ENCODE measurements at places on chromosomes 3 and 15. TPM values are rescaled to one million over a fixed set of nuclear protein-coding genes. Genes with fewer than 3 reads are reported as not detected.

DNA sequence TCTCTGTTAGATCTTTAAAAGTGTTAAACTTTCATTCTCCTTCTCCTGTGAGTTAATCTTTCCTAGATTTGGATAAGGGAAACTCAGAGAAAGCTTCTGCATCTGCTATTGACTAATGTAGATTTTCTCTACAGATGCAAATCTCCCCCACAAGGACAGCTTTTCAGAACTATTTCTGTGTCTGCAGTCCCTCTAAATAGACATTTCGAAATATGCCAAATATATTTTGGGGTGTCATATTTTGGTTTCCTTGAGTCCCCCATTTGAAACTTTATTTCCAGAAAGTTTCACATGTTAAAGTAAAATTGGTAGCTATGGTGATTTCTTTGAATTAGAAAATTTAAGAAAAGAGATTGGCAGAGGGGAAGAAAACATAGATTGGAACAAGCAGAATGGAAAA, 852.3 kb upstream of the ALCAM start:
- DNase-seq, result no peak

DNA sequence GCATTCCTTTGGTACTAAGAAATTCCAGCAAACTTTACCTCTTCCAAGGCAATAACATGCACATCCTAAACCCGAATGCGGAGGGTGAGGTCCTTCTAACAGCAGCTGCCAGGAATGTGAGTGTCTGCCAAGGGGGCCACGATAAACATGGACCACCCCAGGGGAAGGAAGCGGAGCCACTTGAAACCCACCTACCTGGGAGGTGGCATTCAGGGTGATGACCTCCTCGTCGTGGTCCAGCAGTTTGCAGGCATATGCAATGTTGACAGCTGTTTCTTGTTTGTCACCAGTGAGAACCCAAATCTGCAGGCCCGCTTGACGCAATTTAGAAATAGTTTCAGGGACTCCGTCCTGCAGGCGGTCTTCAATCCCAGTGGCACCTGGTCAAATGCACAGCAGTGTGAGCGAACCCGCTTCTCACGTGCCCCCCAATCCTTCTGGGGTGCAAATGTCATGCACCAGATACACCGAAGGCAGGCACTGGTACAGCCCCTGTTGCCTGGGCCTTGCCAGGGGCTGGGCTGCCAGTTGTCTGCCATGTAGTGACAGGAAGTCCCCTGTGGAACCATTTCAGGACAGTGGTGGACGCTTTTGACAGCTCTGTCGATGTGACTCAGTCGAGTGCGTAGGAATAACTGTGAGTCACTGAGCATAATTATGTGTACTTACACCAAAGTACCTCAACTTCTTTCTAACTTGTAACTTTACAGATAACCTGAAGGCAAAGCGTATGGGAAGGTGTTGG, 161.2 kb downstream of the ATP10A start:
- no peak for DNase-seq

DNA sequence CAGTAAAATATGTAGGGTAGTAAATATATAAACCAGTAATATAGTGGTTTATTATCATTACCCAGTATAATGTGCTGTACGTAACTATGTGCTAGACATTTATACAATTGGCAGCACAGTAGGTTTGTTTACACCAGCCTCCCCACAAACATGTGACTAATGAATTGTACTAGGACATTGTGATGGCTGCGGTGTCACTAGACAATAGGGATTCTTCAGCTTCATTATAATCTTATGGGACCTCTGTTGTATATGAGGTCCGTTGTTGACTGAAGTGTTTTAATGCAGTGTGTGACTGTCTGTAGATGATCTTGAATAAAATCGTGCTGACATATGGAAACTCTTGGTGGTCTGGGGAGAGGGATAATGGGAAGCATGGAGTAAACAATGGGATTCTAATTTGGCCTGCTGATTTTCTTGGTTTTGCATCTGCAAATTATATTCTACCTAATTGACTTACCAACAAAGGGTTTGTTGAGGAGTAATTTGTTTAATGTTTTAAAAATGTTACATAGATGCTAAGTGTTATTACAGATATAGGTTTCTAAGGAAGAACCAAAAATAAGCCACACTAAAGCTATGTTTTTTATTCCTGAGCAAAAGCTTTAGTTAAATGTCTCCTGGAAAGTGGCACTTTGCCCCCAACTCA, 496.5 kb upstream of the TBL1XR1 start:
- DNase-seq, result no peak

GRCh38 chr3:99842826-99843589, 25.3 kb downstream of the CMSS1 start:
- DNase-seq, result no peak

- DNase-seq, result peak; percentile 62
Observed at GRCh38 chr3:48662753-48663488, at the start of gene CELSR3. CELSR3 (minus strand) TSS chr3:48662886; CDS start chr3:48662634, 252 bp downstream.

GRCh38 chr3:148707601-148708380, 10.1 kb downstream of the AGTR1 start:
- no peak for DNase-seq

- DNase-seq, result no peak
Observed at GRCh38 chr15:28986108-28986507, 100.3 kb downstream of the APBA2 start.

- DNase-seq, result no peak
Observed at GRCh38 chr15:88513195-88513594, 33.3 kb downstream of the DET1 start.

GRCh38 chr3:127546554-127546953, 44.0 kb downstream of the TPRA1 start:
- DNase-seq, result peak; percentile 23

DNA sequence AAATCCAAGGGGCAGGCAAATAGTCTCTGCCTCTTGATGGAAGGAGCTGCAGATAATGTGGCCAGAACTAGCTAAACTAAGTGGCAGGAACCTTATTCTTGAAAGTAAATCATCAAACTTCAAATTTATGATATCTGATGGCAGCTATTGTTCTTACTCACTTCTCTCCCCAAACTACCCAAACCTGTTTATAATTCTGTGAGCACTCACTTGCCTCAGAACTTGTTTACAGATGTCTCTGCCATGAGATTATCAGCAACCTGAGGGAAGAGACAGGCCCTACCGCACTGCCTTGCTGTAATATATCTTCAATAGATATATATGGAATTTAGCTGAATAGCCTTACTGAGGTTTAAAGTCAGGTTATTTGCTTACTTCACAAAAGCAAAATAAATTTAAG, 2.2 kb upstream of the B3GALNT1 start:
- no peak for DNase-seq

DNA sequence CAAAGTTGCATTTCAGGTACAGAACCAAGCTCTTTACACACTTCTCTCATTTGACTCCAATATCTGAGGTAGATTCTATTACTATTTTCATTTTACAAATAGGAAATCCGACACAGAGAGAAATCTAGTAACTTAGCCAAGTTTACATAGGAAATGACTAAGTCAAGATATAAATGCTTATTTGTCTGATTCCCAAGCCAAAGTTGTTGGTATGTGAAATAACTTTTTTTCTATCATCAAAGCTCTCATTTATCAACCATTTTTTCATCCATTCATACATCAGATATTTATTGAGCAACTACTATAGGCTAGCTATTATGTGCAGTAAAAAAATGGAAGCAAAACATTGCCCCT, 89.2 kb upstream of the MITF start:
- DNase-seq, result no peak

DNA sequence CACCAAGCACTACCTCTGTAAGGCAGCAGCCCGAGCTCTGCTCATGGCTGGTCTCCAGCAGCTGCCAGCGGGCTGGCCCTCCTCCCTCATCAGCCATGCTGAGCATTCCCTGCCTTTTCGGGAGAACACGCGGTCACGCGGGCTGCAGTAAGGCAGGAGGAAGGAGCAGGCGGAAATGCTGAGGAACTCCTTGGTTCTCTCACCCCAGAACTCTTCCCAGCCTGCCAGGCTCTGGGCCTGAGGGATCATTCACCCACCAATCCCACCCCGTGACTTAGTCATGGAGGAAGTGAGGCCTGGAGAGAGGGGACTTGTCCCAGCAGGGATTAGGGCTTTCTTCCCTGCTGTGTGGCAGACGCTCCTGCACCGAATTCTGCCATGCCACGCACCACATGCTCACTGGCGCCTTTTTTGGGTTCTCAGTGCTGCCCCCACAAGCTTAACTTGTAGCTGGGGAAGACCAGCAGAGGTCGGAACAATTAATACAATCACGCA, 42.9 kb upstream of the RPL32 start:
- no peak for DNase-seq

DNA sequence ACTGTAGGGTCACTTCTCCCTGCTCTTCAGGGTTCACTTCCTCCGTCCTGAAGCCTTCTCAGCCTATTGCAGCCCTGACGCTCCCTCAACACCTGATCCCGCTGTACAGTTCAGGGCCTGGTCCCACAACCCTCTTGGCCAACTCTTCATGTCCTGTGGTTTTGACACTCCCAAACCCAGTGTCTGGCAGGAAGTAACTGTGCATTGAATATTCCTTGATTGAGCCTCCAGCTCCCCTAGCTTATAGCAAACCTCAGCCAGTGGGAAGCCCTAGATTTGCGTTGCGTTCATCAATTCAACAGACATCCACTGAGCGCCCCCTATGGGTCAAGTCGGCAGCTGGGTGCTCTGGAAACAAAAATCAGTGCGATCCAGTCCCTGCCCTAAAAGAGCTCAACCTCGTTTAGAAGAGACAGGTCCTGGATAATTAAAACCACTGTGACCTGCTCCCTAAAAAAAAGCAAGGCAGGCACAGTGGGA, 13.5 kb downstream of the UBAP1L start:
- peak; percentile 76 for DNase-seq

DNA sequence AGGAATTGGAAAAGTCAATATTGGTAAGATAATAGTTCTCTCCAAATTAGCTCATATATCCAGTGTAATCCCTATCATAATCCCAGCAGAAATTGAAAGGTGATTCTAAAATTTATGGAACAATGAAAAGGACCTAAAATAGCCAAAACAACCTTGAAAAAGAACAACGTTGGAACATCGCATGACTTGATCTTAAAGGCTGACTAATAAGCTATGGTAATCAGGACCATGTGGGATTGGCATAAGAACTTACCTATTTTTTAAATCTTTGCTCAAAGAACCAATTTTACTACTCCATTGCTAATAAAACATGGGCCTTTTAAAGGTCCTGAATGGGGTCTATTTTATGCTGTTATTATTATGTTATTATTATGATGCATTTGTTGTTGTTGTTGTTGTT, 40.9 kb downstream of the B3GNT5 start:
- DNase-seq, result no peak

GRCh38 chr15:38002883-38003477, 68.5 kb downstream of the TMCO5A start:
- peak; percentile 74 for DNase-seq

- DNase-seq, result no peak
Observed at GRCh38 chr3:150062492-150062891, 91.8 kb upstream of the PFN2 start.

DNA sequence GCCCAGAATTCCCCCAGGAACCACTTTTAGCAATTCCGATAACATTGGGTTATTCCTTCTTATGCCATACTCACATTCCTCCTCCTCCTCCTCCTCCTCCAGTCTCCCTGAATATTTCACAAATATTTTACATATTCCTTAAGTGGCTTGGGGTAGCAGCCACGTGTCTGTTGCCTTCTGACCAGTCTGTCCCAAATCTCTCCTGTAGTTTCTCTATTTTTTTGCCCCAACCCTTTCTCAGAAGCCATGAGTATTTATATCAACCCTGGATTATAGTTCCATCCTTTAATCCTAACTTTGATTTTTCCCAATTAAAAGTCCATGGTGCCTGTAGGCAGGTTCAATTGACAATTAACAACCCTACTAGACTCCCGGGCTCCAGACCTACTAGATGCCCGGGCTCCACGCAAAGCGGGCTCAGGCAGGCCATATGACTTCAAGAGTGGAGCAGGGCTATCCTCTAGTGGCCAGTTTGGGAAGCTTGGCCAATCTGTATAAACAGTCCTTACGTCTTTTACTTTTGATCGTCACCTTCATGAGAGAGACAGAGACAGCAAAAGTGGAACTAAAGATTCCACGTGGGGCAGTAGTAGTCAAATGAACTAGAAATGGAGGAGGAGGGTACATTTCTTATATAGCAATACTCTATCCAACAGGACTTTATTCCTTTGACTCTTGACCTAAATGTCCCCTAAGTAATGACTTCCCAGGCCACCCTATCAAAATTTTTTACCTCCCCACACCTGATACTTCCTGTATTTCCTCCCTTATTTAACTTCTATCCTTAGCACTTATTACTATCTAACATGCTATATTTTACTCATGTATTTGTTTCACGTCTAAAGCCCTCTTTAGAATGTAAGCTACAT, 69.7 kb downstream of the USF3 start:
- no peak for DNase-seq

GRCh38 chr15:41585127-41586047, 26.4 kb downstream of the TYRO3 start:
- peak; percentile 67 for DNase-seq

GRCh38 chr15:59722476-59722875, 33.4 kb upstream of the BNIP2 start:
- DNase-seq, result no peak

Gene CPA3
- 48.6 TPM for total RNA-seq

Gene CFAP91
- total RNA-seq, result 9.0 TPM

Gene ARPIN
- 30.9 TPM for total RNA-seq

Gene GREM1
- 3.1 TPM for total RNA-seq

Gene CCDC54
- not detected for total RNA-seq

Gene GABRR3
- total RNA-seq, result not detected

Gene FAM43A
- total RNA-seq, result 12.9 TPM

Gene ZNF80
- not detected for total RNA-seq

Gene SLCO3A1
- 42.5 TPM for total RNA-seq

Gene SLITRK3
- total RNA-seq, result 0.65 TPM

Gene GPR27
- total RNA-seq, result 2.6 TPM

Gene ITIH1
- total RNA-seq, result not detected
